Activated T-cell treated with anti-CD3 and anti-CD28 coated beads, Interleukin-2, amount 50 U/mL, for 4 hours (primary cell): ENCODE measurements at places on chromosomes 6 and 20. TPM values are rescaled to one million over a fixed set of nuclear protein-coding genes. Genes with fewer than 3 reads are reported as not detected.

DNA sequence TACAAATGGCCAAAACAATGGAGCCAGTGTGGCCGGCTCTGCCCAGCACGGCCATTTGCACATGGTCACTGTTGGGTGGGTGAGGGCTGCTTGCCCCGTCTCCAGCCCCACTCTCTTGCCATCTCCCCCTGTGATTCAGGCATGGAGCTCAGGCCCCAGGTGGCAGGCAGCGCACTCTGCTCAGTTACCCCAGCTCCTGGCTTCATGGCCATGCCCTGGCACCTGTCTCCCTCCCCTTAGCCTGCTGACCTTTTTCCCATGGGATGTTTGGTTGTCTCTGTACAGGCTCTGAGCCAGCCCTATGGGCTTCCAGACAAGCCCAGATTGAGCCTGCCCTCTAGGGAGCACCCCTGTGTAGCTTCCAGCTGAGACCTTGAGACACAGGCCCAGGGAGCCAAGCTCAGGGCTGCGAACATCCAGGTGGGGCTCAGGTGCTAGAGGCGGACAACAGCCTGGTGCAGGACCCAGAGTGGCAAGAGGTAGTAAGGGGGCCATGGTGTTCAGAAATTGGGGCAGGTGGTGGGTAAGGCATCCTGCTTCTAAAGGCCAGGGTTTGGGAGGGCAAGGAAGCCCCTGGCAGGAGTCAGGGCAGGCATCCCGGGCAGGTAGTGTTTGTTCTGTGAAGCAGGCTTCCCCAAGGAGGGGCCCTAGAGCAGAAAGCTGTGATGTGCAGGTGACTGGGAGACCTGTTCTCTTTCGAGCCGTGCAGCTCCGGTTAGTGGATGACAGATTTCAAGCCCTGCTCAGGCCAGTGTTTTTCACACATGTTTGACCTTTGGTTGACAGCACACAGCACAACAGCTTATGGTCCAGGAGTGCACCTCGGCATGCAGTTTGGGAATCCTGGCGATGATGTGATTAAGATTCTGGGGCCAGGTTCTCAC is 17.7 kb downstream of the SYNJ2 start:
- no peak for DNase-seq

DNA sequence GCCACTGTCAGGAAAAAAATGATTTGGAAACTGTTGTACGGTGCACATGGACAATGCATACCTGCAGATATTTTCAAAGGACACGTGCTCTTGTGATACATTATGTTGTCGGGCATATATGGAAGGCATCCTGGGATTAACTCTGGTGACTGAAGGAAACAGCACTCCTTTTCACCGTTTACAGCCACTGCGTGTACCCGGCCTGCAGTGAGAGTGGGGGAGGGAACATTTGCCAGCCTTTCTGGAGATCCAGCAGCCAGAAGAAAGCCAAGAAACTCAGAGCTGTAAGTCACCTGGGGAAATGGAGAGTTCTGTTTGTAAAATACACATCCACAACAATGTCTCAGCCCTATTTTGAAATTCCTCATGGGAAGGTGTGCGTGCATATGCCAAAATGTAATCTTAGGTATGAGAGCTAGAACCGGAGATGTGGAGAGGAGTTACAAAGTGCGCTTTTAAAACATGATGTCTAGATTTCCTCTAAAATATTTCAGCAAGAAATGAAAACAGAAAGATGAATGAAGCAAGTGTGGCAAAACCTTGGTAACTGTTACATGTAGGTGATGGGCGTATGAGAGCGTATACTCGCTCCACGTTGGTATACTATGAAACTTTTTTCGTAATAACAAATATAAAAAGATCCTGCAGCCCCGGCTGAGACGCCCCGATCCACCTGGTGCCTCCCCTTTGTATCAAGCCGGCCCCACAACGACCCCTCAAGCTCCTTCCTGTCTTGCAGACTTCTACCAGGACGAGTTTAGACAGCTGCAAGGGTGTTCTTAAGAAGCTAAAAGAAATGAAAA is 8.6 kb upstream of the FOXF2 start:
- no peak for DNase-seq

- no peak for DNase-seq
Measured at GRCh38 chr6:2756687-2757224, 6.0 kb upstream of the MYLK4 start.

DNA sequence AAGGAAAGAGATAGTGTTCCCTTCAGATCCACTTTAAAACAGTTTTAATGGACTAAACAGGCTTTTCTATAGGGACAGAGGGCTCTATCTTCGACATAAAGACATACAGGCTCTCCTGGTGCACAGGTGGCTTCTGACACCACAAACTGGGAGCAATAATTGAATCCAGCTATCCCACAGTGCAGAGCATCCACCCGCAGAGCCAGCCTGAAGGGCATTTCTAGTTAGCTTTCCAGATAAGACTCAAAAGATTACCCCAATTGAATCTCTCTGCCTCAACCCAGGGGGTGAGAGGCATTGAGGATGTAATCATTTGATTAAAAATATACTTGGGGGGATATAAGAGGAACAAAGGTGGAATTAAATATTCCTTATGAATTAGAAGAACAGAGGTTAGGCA is 64.8 kb upstream of the BEND3 start:
- no peak for DNase-seq

DNA sequence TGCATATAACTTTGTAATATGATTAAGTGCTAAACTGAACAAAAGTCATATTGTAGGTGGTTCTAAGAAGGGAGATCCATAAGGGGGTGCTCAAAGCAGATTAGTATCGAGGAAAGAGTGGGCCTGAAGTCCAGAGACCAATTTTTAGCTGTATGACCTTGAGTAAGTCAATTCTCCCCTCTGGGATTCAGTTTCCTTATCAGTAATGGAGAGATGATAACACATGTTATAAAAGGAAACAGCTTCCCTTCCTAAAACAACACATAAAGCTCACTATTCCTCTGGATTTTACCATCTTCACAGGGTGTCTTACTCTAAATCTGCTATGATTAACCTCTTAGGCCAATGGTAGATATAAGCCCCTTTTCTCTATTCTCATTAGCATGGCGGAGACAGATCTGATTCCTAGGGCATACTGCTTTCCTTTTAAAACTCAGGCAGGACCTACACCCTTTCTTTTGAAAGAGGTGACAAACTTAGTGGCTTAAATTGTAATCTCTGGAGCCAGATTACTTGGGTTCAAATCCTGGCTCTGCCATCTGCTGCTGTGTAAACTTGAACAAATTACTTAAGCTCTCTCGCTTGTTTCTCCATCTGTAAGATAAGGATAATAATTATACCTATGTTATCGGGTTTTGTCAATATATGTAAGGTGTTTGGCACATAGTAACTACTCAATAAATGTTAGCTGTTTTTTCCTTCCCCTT is 39.5 kb downstream of the ACSS2 start:
- DNase-seq = no peak

BMP2 gene
- total RNA-seq = not detected

SLC12A5 gene
- total RNA-seq = not detected

HNF4A gene
- 0.18 TPM for total RNA-seq

NR2E1 gene
- total RNA-seq = not detected

LINC00237 gene
- not detected for total RNA-seq

HLA-DQB2 gene
- total RNA-seq = 0.82 TPM
